SW 1271 (cell line): ENCODE measurements at places on chromosomes 2 and 18.

DNA sequence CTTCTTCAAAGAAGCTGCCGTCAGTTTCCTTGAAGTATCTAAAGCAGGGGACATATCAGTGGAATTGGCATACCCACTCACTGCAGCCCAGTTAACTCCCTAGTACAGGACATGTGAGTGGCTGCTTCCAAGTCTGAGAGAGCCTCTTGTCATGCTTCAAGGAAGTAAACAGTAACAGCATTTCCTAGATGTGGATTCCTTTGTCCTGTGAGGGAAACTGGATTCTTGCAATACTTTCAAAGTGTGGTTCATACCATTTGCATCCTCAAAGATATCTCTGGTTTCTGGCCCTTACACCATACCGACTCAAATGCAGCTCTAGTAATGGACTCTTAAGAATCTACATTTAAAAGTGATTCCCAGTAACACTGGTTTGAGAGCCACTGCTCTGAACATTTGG, 87.2 kb downstream of the ESCO1 start:
- no peak for DNase-seq

GRCh38 chr2:114128263-114128662, 238.4 kb downstream of the ACTR3 start:
- no peak for DNase-seq

DNA sequence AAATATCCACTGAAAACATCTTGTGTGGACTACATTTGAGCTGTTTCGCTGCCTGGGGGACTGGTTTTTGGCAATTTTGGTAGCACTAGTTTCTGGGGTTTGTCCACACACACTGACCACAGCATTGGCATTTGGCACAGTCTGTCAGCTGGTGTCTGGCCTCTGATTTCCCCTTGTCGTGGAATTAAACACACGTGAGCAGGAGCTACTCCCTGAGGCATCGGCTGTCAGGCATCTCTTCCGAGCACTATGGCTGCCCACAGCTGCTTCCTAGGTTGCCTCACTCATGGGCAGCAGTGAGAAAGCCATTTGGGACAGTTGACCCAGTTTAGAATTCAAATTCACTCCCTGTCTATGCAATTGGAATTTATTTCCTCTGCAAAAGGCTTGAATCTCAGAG, 46.8 kb upstream of the FZD5 start:
- DNase-seq: no peak

- no peak for DNase-seq
Observed at GRCh38 chr2:160239436-160239835, 39.4 kb upstream of the ITGB6 start.

- DNase-seq: no peak
Observed at GRCh38 chr2:158138255-158138654, 36.6 kb downstream of the UPP2 start.

- no peak for DNase-seq
Observed at GRCh38 chr18:7870855-7871254, 303.7 kb downstream of the PTPRM start.

- DNase-seq: no peak
Observed at GRCh38 chr2:38097258-38097987, 21.5 kb upstream of the CYP1B1 start.

GRCh38 chr2:4662161-4662779, 958.9 kb downstream of the DCDC2C start:
- no peak for DNase-seq

GRCh38 chr2:105893011-105893995, 148.6 kb downstream of the NCK2 start:
- no peak for DNase-seq

DNA sequence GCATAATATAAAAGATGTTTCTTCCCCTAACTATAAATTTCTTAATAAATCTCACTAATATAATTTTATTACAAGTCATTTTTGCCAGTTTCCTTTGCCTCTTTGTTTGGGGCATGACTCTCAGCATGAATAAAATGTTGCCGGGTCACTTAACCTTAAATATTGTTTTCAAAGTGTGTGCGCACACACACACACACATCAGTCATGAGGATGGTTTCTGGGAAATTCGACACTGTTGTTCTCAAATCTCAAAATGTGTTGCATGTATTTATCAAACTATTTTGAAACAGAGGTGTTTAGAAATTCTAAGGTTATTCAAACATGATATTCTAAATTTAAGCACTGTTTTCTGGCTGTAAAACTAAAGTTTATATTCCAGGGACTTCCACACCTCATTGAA, 31.5 kb downstream of the FAP start:
- DNase-seq: no peak

DNA sequence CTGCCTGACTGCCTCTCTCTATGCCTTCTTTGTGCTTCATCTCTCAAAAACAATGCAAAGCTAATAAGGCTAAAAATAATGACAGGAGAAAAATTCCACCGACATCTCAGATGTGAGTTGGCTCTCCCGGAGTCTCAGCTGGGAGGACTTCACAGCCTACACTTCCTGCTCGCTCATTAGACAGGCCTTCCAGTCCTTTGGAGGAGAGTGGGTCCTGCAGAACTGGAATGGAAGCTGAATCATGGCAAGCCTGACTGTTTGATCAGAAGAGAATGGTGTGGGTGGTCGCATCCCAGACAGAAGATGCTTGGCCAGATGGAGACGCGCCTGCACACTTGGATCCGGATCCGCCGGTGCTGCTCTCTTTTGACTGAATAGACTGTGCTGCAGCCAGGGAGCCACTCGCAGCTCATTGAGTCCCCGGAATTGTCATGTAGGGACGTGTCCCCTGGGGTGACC, 49.7 kb downstream of the TRIB2 start:
- DNase-seq: no peak

GRCh38 chr2:198178766-198179165, 374.4 kb downstream of the PLCL1 start:
- DNase-seq: no peak

GRCh38 chr2:220963930-220964329, 608.2 kb downstream of the EPHA4 start:
- no peak for DNase-seq

- no peak for DNase-seq
Observed at GRCh38 chr2:26521913-26522180, 43.9 kb upstream of the OTOF start.

- DNase-seq: no peak
Observed at GRCh38 chr2:176178757-176179295, 9.6 kb upstream of the HOXD1 start.

- DNase-seq: no peak
Observed at GRCh38 chr2:96739076-96739632, 710 bp downstream of the LMAN2L start.

DNA sequence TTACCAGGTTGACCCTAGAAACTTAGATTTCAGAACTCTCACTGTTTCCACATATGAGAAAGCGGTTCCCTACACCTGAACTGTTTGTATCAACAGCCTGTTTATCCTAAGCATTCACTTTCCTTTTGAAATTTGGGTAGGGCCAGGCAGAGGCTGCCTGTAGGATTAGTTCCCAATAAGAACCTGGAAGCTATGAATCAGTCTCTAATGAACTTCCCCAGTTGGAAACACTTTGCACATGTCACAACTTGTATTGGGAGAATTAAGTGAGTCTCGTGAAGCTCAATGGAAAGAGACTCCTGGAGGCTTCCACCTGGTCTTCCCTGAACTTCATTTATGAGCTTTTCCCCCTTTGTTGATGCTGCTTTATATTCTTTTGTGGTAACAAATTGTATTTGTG, 486.6 kb upstream of the HS6ST1 start:
- no peak for DNase-seq

DNA sequence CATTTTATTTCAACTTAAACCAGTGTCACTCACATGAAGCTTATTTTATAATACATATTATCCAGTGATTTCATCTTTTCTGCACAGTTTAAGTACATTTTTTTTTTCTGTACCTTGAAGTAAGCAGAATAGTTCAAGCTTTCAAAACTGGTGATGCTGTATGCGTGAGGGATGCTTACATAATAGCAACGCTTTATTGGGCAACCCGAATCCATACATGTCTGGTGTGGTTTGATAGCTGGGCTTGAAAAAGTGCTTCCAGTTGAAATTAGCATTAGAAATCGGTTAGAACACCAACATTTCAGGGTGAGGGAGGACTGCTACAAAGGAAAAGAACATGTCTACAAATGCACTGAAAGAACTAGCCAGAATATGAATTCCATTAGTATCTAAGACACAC, 117.4 kb downstream of the MBP start:
- DNase-seq: no peak

- DNase-seq: no peak
Observed at GRCh38 chr2:77119333-77119732, 402.8 kb downstream of the LRRTM4 start.

DNA sequence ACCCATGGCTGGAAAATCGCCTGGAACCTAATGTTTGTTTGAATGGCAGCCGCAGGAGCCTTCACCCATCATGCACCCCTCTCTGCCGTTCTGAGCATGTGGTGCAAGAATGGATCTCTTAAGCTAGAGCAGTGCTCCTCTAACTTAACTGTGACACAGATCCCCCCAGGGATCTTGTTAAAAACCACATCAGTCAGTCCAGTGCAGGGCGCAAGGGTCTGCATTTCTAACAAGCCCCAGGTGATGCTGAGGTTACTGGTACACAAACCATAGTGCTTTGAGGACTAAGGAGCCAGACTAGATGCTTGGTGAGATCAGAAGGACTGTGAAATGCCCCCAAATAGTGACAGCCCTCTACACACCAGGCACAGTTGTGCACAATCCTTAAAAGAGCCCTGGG, 87.1 kb upstream of the KCTD1 start:
- no peak for DNase-seq

- DNase-seq: no peak
Observed at GRCh38 chr2:151381266-151381665, 23.9 kb downstream of the TNFAIP6 start.

GRCh38 chr18:29154196-29154757, 977.3 kb upstream of the CDH2 start:
- DNase-seq: no peak

GRCh38 chr2:201261471-201261870, 1.1 kb downstream of the CASP8 start:
- no peak for DNase-seq

DNA sequence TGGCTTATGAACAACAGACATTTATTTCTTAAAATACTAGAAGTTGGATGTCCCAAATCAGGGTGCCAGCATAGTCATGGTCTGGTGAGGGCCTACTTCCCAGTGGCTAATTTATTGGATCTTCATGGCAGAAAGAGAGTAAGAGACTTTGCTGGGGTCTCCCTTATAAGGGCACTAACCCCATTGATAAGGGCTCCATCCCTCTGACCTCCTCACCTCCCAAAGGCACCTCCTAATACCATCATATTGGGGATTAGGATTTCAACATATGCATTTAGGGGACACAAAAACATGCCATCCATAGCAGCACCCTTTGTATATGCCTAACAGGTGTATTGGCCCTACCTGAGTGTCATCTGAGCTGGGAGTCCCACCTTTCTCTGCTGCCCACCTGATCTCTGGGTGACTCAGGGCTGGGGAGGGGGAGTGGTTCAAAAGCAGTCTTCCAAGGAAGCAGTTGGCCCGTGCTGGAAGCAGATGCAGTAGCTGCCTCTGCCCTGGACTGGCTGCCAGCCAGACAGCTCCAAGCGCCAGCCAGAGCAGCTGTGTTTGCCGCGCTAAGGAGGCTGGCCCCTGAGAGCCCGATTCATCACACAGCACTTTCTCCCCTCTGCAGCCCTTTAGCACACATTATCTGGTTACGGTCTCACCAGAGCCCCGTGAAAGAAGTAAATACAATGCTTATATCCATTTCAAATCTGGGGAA, 84.6 kb downstream of the SMAD7 start:
- DNase-seq: no peak

DNA sequence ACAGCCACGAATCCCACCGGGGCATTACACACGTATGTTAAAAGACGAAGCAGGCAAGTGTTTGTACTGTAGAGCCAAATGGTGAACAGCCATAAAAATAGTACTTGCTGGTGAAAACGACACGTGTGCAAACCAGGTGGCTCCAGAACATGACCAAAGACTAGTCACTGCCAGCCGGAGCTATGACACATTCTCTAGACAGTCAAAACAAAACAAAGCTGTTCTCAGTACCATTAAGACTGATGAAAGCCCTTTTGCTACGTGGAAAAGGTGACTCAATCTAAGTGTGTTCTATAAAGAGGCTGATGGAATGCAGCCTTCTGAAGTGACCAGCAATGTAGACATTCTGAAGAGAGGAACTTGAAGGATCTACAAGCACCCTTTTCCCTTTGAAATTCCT, 367.7 kb upstream of the NETO1 start:
- peak; percentile 94 for DNase-seq

- no peak for DNase-seq
Observed at GRCh38 chr18:80034852-80035406, 695 bp downstream of the RBFA start.

DNA sequence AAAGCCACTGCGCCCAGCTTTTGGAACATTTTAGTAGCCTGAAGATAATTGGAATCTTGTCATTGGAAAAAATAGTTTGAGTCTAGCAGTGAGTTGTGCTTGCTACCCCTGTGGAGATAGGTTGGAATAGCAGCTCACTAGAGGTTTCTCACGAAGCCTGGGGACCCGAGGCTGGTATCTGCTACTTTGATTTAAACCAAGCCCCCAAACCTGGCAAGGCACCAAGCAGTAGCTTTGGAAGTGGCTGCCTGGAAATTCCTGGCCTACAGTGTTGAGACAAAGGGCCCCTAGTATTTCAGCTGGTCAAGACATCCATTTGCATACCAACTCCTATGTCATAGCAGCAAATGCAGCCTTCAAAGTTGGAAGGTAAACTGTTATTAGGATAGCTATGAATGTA, 42.1 kb downstream of the NOP58 start:
- DNase-seq: no peak

GRCh38 chr2:4635289-4635688, 931.9 kb downstream of the DCDC2C start:
- DNase-seq: no peak

DNA sequence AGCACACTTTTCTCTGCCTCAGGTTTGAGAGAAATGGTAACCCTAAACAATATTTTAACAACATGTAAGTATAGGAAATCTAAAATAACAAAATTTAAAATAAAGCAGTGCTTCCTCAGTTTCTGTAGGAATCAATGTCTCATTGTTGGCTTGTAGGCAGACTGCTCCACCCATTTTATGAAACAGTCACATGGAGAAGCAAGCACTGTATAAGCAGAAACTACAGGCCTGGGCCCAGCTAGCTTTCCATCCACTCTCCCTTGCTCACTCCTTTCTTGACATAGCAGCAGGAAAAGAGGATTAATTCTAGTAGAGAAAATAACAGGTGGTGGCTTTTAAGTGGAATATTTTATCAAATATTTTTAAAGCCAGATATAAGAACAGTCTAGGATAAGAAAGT, 97.2 kb downstream of the PLEKHM3 start:
- no peak for DNase-seq

DNA sequence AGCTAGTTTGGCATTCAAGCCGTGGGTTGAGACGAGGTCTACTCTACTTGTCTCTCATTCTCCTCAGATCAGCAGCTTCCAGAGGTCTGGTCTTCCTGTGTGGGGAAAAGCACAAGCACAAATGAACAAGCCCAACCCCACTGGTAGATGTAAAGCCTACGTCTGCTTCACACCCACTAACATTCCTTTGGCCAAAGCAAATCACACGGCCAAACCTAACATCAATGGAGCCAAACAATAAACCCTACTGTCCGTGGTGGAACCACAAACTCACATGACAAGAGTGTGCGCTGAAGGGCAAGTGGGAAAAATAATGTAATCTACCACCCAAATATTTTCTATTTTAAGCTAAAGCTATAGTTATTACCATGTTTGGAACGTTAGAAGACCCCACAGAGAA, 179.3 kb upstream of the MGAT5 start:
- DNase-seq: no peak
